Endothelial cell of coronary artery (primary cell): ENCODE measurements at places on chromosomes 5 and 9. TPM values are rescaled to one million over a fixed set of nuclear protein-coding genes. Genes with fewer than 3 reads are reported as not detected.

WDR31 gene
- 0.54 and 0.75 TPM in 2 replicates for total RNA-seq

SOHLH1 gene
- total RNA-seq, result 0.09 TPM in 1 of 2 replicates, not detected in the other

CDX1 gene
- total RNA-seq, result not detected in 2 replicates

LHFPL2 gene
- 40.1 and 49.2 TPM in 2 replicates for total RNA-seq

PCA3 gene
- 0.28 and 0.90 TPM in 2 replicates for total RNA-seq

ARHGEF37 gene
- 9.4 and 11.2 TPM in 2 replicates for total RNA-seq

LCP2 gene
- not detected in 2 replicates for total RNA-seq

GPSM1 gene
- 24.7 and 34.4 TPM in 2 replicates for total RNA-seq

VCP gene
- total RNA-seq, result 616 and 770 TPM in 2 replicates

FLT4 gene
- total RNA-seq, result 5.5 and 10.6 TPM in 2 replicates

ADAMTS2 gene
- total RNA-seq, result 0.54 and 41.0 TPM in 2 replicates

ZER1 gene
- total RNA-seq, result 8.6 and 12.7 TPM in 2 replicates

PLPPR1 gene
- total RNA-seq, result 0.09 and 3.8 TPM in 2 replicates

ASPN gene
- total RNA-seq, result 1.8 TPM in 1 of 2 replicates, not detected in the other

FOCAD gene
- 64.7 and 84.9 TPM in 2 replicates for total RNA-seq

LOX gene
- total RNA-seq, result 22.4 and 151 TPM in 2 replicates

PCDHB10 gene
- 0.72 and 1.0 TPM in 2 replicates for total RNA-seq

ST8SIA4 gene
- 1.1 and 8.0 TPM in 2 replicates for total RNA-seq

GFI1B gene
- not detected in 2 replicates for total RNA-seq

TRAF2 gene
- 11.6 and 16.9 TPM in 2 replicates for total RNA-seq

MUSK gene
- under 0.01 TPM in 1 of 2 replicates, not detected in the other for total RNA-seq

DEPDC1B gene
- total RNA-seq, result 4.7 and 12.2 TPM in 2 replicates

ELAVL2 gene
- total RNA-seq, result 0.09 TPM in 2 replicates

ZNF462 gene
- total RNA-seq, result 5.2 and 12.4 TPM in 2 replicates

SPATA31E1 gene
- not detected in 2 replicates for total RNA-seq

AQP3 gene
- total RNA-seq, result 0.19 and 0.27 TPM in 2 replicates

OR13C4 gene
- total RNA-seq, result not detected in 2 replicates

ZDHHC11 gene
- 0.18 and 0.75 TPM in 2 replicates for total RNA-seq

TMEM174 gene
- total RNA-seq, result not detected in 2 replicates

FBXW11 gene
- 58.6 and 77.2 TPM in 2 replicates for total RNA-seq

SV2C gene
- not detected in 2 replicates for total RNA-seq
